ENCODE measurements at places on chromosomes 2 and 18.

- no peak for DNase-seq
Measured at GRCh38 chr18:12867441-12868123, 16.5 kb downstream of the PTPN2 start.

GRCh38 chr2:49004036-49004626, 150.2 kb downstream of the FSHR start:
- no peak for DNase-seq

GRCh38 chr2:2849464-2850217, 518.6 kb upstream of the MYT1L start:
- DNase-seq: no peak

DNA sequence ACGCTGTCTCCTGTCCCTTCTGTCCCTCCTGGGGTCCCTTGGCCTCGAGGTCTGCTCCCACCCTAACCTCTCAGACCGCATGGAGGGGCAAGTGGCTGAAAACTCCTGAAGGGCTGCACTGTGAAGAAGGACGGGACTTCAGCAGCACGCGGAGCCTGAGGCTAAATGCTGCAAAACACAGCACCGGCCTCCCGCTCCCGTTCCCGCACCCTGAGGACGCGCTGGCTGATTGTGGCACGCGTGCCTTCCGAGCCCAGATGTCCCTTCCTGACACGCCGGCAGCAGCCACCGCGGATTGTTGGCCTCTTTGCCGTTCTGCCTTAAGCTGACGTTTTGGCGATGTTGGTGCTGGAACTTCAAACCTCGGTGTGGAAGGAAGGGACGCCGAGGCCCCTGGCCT, 125.9 kb upstream of the CTDP1 start:
- DNase-seq: no peak

- DNase-seq: no peak
Measured at GRCh38 chr18:60503199-60503598, 130.6 kb upstream of the MC4R start.

- DNase-seq: no peak
Measured at GRCh38 chr2:222879604-222879933, 18.7 kb downstream of the ACSL3 start.

- no peak for DNase-seq
Measured at GRCh38 chr2:234607691-234608090, 110.8 kb upstream of the ARL4C start.

- DNase-seq: no peak
Measured at GRCh38 chr2:234373481-234374149, 123.3 kb downstream of the ARL4C start.

DNA sequence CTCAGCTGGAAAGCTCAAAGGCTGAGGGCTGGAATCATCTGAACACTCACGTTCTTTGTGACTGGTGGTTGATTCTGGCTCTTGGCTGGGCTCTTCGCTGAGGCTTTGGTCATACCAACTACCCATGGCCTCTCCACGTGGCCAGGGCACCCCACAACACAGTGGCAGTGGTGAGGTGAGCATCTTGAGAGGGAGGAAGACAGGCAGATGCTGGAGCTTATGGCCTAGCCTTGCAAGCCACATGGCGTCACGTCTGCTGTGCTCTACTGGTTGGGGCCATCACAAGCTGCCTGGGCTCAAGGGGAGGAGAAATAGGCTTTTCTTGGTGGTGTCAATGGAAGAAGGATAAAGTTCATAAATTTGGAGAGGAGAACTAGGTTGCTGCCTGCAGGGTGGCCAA, 19.6 kb downstream of the LPIN1 start:
- no peak for DNase-seq

DNA sequence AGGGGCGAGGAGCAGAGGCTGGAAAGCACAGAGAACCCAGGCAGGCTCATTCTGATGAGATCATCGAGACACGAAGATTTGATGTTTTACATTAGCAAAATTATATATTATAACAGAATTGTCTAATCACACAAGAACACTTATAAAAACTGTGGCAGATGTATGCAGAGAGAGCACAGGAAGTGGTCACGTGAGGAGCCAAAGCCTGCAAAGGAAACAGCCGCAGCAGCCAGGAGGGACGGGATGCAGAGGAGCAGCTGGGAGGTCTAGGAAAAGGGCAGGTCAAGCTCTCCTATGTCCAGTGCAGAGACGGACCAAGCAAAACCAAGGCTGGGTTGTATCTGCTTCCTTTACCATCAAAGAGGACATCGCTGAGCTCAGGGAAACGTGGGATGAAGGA, 355.1 kb upstream of the MYT1L start:
- DNase-seq: no peak

- DNase-seq: no peak
Measured at GRCh38 chr2:121427187-121427689, 103.4 kb upstream of the RNU4ATAC start.

DNA sequence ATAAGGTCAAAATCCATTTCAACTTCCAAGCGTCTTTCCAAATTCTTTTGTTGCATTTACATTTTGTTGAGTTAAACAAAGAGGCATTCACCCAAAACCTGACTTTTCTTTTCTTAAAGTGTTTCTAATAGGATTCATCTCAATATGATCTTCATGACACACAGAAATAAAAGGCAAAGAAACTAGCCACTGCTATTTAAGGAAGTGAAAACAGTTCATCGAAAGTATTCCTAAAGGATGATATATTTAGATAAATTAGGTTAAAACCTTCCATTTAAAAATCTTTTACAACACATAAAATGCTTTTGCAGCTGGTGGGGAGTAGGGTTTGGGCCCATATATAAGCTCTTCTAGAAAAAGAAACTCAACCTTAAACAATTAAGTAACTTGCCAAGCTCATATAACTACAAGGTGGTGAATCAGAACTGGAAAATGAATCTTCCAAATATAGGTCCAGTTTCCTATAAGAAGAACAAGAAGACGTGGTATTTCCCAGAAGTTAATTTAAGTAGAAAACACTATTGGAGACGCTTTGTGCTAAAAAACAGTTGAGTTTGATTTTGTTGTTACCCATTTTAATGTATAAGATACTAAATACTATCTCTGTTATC, 336.0 kb upstream of the HNRNPA3 start:
- DNase-seq: no peak

- no peak for DNase-seq
Measured at GRCh38 chr18:65544701-65545100, 206.1 kb upstream of the CDH7 start.

DNA sequence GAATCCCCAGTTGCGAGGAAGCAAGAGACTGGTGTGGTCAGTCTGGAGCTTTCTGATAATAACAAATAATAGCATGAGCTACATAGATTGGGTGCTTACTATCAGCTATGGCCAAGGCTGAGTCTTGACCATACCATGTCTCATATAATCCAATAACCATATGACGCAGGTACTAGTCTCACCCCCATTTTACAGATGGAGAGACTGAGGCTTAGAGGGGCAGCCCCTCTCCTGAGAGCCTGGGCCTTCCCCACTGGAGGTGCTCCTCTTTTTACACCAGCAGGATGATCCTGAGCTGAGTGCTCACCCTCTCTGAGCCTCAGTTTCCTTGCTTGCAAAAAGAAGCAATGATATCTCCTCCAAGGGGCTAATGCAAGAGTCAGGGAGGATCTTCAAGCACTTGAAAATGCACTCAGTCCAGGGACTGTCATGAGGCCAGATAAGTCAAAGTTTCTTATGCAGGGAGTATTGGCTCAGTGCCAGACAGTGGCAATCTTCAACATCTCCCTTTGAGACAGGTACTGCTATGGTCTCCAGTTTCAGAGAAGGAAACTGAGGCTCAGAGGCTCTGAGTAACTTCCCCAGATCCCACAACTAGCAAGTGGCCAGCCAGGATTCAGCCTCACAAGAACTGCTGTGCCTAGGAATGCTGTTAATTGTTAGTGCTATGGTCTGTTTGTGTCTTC, 149.7 kb downstream of the TFCP2L1 start:
- DNase-seq: no peak

GRCh38 chr18:39190508-39190907, 1624.9 kb upstream of the CELF4 start:
- no peak for DNase-seq

GRCh38 chr2:7378591-7378990, 461.4 kb downstream of the RNF144A start:
- DNase-seq: no peak

GRCh38 chr2:65432227-65433190, at the start of gene SPRED2:
TSS of gene SPRED2 (minus strand) at chr2:65432599. CDS start at chr2:65431987, 612 bp downstream.
- peak; percentile 94 for DNase-seq

- DNase-seq: no peak
Measured at GRCh38 chr2:143251681-143252080, 122.5 kb downstream of the ARHGAP15 start.

- DNase-seq: no peak
Measured at GRCh38 chr2:67733517-67733916, 329.3 kb downstream of the C1D start.

GRCh38 chr2:590214-591175, 86.7 kb downstream of the TMEM18 start:
- DNase-seq: no peak

- DNase-seq: no peak
Measured at GRCh38 chr2:200352636-200353035, 46.1 kb downstream of the SPATS2L start.

DNA sequence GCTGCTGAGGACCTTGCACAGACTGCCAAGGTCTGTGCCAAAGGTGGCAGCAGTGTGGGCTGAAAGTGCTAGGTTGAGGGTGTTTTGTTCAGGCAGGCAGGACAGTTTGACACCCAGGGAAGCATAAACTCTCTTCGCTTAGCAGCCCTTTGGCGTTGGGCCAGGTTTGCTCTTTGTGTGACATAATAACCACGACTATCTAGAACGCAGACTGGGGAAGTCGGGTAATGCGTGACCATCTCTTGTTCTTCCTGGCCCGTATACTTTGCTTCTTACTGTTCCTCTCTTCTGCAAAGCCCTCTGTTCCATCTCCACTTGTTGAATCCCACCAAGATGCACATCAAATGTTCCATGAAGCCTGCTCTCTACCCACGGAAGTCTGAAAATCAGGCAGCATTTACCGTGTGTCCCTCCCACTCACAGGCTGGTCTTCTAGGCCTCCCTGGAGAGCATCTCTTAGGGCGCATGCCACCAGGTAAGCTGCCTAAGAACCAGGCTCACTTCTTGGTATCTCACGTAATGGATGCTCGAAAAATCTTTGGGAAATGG, 96.7 kb upstream of the LMAN1 start:
- no peak for DNase-seq

DNA sequence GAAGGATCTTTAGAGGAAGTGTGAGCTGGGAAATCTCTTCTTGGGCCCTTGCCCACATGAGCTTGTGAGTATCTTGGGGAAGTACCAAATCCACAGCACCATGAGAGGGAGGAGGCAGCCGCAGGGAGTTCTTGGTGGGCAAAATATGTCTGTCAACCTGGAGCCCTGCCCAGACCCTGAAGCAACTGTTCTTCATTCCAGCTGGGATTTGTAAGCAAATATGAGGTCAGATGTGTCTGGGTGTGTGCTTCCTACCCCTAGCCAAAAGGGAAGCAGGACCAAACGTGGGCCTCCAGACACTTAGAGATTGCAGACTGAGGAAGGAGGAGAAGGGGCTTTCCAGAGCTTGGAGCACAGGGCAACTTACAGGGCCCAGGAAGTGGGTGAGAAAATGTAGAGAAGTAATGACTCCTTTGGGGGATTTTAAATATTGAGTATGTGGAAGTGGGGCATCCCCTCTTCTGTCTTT, 41.9 kb downstream of the TMEM247 start:
- peak; percentile 59 for DNase-seq

DNA sequence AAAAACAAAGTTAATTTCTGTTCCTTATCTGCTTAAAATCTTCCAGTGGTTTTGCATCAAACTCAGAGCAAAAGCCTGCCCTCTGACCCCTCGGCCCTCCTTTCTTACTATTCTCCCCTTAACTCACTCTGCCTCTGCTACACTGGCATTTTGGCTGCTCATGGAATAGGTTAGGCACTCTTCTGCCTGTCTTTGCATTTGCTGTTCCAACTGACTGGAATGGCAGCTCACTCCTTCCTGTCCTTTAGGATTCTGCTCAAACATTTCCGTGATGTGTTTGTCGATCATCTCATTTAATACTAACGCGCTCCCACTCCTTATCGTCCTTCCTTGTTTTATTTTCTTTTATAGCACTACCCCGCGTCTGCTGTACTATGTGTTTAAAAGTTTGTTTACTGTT, 815 bp downstream of the CEBPZ start:
- DNase-seq: no peak

GRCh38 chr2:239445771-239446524, 45.1 kb upstream of the HDAC4 start:
- DNase-seq: no peak

Data from ureter (tissue), 1 donor.